ENCODE measurements at places on chromosomes 7 and 10.

GRCh38 chr7:11235491-11235890 lies 261.8 kb downstream of the PHF14 start:
- DNase-seq = no peak

- no peak for DNase-seq
Measured at GRCh38 chr7:91717681-91718470, 162.6 kb downstream of the MTERF1 start.

DNA sequence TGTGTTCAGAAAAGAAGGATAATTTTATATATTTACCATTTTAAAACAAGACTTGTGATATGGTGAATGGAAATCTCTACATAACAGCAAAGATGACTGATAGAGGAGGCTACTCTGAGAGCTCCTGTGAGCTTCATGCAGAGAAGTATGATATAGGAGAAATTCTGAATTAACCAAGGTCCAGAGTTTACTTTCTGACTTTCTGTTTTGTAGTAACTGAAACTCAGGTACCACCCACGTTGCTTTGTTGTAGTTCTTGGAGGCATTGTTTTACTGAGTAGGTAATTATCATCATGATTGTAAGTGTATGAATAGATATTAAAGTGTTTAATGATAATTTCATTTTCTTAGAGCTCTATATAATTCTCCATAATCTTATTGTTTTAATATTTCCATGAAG lies 18.0 kb upstream of the SFR1 start:
- DNase-seq = no peak

DNA sequence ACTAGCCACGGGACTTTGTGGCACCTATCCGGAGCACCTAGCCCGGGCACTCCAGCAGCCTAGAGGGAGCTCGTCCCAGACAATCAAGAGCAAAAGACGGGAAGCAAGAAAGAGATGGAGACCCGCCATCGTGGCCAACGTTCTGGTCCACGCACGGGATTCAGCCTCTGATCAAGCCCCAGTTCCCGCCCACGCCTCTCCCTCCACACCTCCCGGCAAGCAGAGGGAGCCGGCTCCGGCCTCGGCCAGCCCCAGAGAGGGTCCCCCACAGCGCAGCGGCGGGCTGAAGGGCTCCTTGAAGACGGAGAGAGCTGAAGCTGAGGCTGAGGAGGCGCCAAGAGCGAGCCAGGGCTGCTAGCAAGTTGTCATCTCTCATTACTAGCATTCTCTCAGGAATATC lies 992 bp upstream of the SLC39A12 start:
- no peak for DNase-seq

- DNase-seq = no peak
Measured at GRCh38 chr7:135235841-135236240, 2.2 kb downstream of the STRA8 start.

DNA sequence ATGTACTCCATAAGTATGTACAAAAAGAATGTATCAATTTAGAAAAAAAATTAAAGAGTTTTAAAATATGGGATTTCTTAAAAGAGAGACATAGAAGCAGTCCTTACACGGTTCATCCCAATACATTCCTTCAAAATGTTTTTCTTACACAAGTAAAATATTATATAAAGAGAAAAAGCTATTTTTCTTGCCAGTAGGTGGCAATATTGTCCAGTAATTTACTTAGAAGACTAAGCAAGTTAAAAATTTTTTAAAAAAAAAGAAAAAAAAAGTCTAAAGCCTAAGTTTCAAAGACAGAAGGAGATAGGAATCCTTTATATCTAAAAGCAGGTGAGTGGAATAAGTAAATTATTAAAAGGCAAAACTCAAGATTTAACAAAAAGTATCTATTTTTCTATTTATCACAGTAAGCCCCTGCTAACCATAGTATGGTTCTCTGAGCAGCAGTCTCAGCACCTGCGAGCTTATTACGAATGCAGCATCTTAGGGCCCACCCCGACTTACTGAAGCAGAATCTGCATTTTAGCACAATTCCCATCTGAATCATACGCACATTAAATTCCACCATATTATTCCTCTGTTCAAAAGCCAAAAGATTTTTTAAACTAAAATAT lies 240.6 kb downstream of the DGKI start:
- DNase-seq = no peak

GRCh38 chr10:117543225-117544003 lies 868 bp downstream of the EMX2 start:
- DNase-seq = no peak

GRCh38 chr7:150425670-150426069 lies 24.8 kb upstream of the GIMAP8 start:
- DNase-seq = no peak

- no peak for DNase-seq
Measured at GRCh38 chr7:112086496-112087254, 119.5 kb downstream of the DOCK4 start.

- DNase-seq = no peak
Measured at GRCh38 chr7:26526265-26526587, 234.6 kb downstream of the SNX10 start.

DNA sequence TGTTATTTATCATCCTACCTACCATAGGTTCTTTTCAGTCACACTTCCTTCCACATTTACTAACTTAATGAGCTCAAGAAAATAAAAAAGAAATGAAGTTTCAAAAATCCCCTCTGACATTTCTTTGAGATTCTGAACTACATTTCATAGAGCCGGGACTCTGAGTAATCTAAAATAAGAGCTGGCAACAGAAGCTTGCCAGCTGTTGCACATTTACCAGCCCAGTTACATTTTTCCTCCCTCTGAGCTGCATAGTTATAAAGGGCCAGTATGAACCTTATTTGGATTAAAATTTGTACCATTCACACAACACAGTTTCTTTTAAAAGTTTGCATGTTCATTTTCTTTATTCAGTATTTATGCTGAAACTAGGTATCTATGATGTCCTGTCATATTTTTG lies 119.5 kb upstream of the CAV2 start:
- DNase-seq = no peak

DNA sequence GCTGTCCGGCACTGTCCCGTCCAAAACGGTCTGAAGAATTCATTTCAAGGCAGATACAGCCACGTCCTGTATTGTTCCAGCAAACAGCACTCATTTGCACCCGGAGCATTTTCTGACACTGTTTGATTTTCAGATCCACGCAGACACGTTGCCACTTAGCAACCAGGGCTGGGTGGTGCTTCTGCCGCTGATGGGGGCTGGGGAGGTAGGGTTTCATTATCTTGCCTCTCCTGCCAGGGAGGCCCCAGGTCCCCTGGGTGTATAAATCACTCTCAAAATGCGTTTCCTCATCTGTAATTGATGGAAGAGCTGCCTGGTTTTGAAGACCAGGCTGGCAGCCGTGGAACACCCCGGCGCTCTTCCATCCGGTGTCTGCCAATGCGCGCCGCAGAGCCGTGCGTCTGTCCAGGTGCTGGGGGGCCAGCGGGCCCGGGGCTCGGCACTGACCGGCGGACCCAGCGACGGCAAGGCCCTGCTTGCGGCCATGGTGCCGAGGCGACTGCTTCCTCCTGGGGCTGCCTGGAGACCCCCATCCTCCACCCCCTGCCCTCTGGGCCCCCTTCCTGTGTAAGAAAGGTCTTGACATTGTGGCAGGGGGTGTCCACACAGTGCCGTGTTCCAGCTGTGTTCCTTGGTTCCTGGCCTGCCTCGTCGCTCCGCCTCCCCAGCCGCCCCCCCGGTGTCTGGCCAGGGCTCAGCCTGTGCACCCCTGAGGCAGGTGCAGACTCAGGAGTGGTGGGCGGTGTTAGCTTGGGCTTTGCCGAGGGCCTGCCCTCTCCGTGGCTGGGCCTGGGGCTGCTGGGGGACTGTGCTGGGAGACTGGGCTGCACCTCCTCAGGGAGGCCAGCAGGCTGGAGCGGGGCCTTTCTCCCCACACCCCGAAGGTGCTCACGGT lies 16.6 kb downstream of the ADGRA1 start:
- no peak for DNase-seq

GRCh38 chr10:63093227-63093626 lies 39.9 kb upstream of the NRBF2 start:
- DNase-seq = no peak

GRCh38 chr10:125343118-125343925 lies 183.0 kb upstream of the CTBP2 start:
- no peak for DNase-seq

DNA sequence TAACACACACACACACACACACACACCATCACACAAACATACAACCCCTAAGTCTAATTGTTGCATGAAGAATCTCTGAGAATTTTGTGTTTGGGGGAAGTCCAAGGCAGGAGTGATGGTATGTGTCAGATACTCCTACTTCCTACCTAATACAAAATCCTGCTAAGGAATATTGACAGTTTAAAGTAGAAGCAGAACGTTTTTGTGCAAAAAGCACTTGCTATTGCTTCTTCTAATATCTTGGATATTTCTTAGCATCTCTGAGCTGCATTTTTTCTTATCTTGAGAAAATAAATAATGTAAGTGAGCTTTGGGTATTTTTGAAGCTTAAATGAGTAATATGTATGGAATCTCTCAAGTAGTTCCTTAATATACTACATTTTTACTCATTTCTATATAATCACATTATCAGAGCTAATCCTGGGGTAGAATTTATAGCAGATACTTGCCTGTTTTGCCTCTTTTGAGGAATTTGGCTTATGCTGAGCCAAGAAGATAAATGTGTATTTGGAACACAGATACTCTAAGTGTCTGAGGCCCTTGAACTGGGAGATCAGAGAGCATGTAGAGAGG lies 212.3 kb downstream of the DKK1 start:
- no peak for DNase-seq

DNA sequence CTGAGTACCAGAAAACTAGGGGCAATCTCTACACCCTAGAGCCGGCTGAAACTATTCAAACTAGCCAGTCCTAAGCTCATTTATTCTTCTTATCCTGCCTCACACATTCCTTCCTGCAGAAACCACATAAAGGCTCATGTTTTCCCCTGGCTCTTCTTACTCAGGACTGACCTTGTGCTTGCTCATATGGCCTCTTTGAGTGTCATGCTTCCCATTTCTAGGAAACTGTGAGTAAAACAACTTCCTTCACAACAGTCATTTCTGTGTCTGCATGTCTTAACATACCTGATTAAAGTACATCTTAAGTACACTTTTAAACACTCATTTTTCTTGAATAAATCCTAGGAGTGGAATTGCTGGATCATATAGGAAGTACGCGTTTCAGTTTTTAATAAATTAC lies 52.3 kb upstream of the KIAA1217 start:
- no peak for DNase-seq

- no peak for DNase-seq
Measured at GRCh38 chr10:79445977-79446757, 743 bp upstream of the ZCCHC24 start.

DNA sequence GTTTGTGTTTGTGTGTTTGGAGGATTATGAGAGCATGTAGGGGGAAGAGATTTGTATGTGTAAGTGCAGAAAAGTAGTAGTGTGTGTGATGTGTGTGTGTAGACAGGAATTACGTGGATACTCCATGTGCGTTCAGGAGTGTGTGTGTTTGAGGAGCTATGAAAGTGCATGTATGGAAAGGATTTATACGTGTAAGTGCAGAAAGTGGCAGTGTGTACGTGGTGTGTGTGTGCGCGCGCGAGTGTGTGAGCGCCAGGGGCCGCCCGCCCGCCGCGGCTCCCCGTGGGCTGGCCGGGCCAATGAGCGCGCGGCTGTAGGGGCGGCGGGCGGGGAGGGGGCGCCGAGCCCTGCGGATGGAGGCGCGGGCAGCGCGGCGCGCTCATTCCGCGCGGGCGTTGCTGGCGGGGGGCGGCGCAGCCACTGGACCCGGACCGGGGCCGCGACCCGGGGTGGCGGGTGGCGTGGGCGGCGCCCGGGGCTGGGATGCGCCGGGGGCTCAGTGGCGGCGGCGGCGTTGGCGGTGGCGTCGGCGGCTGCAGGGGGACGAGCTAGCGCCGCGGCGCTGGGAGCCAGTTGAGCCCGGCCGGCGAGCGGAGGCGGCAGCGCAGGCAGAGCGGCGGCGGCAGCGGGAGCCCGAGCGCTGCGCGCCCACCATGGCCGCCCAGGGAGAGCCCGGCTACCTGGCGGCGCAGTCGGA lies at the start of gene BICC1:
Gene BICC1 (plus strand): TSS at position 382 of the 697 bp plus-strand sequence. CDS start 272 bp downstream, at position 654.
- no peak for DNase-seq

- no peak for DNase-seq
Measured at GRCh38 chr10:27625452-27626211, 120.0 kb downstream of the MKX start.

- DNase-seq = peak; percentile 82
Measured at GRCh38 chr10:32317795-32318357, 29.1 kb downstream of the EPC1 start.

GRCh38 chr10:132115732-132116131 lies 50.0 kb downstream of the JAKMIP3 start:
- no peak for DNase-seq

GRCh38 chr10:98460837-98461499 lies 14.2 kb upstream of the HPS1 start:
- no peak for DNase-seq

DNA sequence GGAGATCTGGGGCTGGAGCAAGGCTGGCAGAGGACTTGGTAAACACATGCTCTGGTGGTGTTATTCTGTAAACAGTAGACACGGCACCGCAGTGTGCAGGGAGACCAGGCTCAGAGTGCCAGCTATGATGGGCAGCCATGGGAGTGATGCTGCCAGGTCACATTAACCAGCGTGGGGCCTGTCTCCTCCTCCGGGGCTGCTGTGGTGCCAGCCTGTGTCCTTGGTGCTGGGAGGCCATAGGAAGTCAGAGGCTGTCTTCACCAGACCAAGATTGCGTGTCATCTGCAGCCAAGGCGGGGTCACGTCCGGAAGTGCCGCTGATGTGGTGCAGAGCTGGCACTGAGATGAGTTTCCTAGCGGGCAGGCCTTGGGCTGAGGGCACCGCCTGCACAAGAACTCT lies 236.0 kb downstream of the GLRX3 start:
- DNase-seq = no peak

GRCh38 chr7:4919969-4920766 lies 36.7 kb upstream of the RADIL start:
- DNase-seq = no peak

DNA sequence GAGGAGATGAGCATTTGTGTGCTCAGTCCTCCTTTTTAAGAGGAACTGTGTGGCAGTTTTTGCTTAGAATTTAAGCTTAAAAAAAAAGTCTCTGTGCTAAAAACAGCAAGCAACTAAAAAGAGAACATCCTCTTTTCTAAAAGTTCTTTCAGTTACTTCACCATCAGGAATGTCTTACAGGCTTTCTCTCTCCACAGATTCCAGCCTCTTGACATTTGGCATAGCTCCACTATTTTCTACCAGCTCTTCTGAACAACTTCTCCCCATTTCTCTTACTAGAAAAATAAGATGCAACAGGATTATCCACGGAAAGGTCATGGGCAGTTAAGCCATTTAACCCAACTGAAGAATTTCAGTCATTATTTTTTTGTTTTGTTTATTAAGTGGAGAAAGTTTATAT lies 13.2 kb downstream of the PCLO start:
- no peak for DNase-seq

DNA sequence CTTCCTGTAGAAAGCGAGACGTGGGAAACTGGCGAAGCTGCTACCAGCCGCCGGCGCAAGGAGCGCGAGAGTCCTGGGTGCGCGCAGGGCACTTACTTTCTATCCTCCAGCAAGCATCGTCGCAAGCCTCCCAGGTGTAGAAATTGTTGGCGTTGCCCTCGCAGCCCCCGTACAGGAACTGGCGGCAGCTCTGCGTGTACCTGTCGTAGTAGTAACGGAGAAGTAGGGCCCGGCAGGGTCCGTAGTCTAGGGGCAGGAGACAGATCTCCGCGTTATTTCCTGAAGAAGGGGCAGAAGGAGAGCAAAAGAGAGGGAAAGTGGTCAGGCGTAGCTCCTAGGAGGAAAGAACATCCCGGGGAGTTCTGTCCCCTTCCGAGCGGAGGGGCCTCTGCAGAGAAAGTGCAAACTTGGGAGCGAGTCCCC lies 501 bp downstream of the TFPI2 start:
- DNase-seq = no peak
